Bronchial epithelial cell (primary cell): ENCODE measurements at places on chromosomes 4 and X.

GRCh38 chr4:7598939-7599790 lies 164.4 kb upstream of the PSAPL1 start:
- DNase-seq = no peak

GRCh38 chrX:27444093-27444908 lies 18.8 kb downstream of the PPP4R3C start:
- no peak for DNase-seq

DNA sequence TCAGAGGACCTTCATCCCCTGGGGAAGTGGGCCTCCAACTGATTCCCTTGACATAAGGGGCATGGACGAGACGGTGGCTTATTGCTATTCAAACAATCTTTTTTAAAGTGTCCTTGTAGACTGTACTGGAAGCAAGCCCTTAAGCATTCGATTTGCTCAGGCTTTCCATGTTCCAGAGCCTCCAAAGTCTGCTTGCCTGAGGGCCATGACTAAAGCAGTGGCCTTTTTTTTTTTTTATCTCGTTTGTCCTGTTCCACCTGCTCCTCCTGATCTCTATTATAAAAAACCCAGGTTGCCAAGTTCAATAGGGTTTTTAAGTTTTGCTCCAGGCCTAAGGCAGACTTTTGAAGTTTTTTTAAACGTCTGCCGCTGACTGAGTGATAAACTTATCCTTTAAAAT lies 103.7 kb upstream of the AADAT start:
- peak; percentile 48 for DNase-seq

- no peak for DNase-seq
Observed at GRCh38 chrX:13565511-13565910, 3.9 kb upstream of the EGFL6 start.

- no peak for DNase-seq
Observed at GRCh38 chr4:26819478-26820095, 41.1 kb upstream of the STIM2 start.

- no peak for DNase-seq
Observed at GRCh38 chr4:153008578-153009199, 72.6 kb downstream of the FHDC1 start.

- DNase-seq = no peak
Observed at GRCh38 chrX:57104921-57105398, 16.4 kb downstream of the SPIN2B start.

DNA sequence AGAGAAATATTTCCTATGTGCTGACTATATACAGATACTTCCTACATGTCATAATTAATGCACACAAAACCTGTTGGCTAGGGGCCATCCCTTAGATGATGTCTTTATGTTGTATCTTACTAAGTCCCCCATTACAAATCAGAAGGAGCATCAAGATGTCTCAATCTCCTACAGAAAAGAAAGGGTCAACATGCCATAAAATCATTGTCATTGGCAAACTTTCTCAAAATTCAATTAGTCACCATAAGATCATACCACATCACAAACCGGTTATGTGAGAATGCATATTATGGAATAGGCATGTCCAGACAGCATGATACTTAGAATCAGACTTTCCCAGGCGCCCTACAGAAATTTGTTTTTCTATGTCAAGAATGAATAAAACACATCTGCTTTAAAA lies 175.2 kb upstream of the TET2 start:
- peak; percentile 99 for DNase-seq

DNA sequence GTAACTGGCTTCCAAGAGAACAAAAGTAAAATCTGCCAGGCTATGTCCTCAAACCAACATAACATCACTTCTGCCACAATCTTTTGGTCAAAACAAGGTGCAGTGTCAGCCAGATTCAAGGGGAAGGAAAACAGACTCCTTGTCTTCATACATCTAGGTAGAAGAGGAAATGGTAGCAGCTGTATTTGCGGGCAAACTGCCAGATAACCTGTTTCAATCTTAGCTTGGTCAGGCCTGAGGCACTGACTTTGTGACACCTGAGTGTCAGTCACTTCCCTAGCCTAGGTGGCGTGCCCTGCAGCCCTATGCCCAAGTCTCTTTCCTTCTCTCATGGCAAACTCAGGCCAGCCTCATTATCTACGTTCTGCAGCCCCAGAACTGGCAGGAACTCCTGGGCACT lies 146.2 kb upstream of the JADE1 start:
- DNase-seq = no peak

DNA sequence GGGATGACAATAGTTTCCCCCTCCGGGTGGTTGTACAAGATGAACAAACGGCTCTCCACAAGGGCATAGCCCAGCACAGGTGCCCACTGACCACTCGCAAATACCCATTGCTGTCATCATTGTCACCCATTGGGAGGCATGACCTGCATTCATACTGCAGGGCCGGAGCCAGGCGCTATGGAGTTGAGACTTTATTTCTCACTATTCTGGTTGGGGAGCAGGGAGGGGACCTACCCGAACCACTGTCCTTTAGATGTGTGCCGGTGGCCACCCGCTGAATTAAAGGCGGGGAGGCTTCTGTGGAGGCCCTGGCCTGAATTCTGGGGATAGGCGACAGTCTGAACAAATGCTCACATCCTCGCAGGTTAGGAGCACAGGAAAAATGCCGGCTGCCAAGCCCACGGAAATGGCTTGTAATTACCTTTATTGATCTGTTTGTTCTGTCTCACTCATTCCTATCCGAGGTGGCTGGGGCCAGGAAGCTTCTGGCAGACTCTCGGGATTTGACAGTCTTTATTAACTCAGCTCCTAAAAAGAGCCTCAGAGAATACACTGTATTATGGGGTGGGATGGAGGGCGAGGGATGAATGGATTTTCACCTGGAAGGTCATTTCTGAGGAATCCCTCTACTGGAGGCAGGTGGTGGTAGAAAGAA lies 125.1 kb upstream of the PSAPL1 start:
- no peak for DNase-seq

GRCh38 chr4:185204238-185204910 lies 574 bp upstream of the CFAP97 start:
- peak; percentile 48 for DNase-seq

DNA sequence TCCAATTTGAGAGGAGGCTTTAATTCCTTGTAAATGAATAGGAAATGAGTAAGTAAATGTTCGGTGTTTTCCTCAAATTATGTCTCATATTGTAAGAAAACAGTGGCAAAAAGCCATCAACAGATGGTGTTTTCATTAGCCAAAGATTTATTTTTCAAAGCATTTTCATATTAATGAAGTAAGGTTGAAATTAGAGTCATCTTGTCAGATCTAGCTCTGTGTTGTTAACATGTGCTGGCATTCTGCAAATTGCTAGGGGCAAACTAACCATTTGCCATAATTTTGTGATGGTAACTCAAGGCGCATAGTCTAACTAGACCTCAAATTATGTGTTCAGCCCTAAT lies 24.7 kb downstream of the MID2 start:
- no peak for DNase-seq
